Fibroblast of skin of left quadriceps (primary cell): ENCODE measurements at places on chromosomes 7 and 10.

DNA sequence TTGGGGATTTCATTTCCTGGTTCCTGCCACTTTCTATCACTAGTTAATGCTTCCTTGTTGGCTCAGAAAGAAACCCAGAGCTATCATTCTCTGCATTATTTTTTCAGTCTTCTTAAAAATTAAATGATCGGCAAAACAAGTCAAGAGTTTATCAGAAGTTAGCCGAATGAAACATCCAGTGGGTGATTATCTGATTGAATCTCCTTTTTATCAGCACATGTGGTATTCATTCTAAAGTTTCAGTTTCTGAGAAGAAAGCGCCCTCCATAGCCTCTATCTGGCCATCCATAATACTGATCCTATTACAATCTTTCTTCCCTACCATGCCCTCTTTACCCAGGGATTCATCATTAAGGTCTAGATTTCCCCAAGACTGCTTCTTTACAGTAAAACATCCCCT, 71.8 kb downstream of the OSBPL3 start:
- DNase-seq = no peak

DNA sequence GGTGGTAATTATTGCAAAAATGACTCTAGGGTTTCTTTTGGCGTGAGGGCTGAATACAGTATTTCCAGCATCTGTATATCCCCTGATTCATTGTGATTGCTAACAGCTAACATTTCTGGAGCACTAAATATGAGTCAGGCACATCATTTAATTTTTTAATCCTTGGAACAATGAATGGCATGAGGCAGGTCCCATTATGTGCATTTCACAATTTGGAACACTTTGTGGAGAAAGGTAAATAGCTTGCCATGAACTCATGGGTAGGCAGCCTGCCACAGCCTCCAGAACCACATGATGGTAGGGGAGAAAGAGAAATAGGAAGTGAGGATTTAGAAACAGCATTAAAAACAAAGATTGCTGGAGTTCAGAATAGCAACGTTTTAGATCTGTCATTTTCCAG, 1.7 kb downstream of the NPTX2 start:
- no peak for DNase-seq

DNA sequence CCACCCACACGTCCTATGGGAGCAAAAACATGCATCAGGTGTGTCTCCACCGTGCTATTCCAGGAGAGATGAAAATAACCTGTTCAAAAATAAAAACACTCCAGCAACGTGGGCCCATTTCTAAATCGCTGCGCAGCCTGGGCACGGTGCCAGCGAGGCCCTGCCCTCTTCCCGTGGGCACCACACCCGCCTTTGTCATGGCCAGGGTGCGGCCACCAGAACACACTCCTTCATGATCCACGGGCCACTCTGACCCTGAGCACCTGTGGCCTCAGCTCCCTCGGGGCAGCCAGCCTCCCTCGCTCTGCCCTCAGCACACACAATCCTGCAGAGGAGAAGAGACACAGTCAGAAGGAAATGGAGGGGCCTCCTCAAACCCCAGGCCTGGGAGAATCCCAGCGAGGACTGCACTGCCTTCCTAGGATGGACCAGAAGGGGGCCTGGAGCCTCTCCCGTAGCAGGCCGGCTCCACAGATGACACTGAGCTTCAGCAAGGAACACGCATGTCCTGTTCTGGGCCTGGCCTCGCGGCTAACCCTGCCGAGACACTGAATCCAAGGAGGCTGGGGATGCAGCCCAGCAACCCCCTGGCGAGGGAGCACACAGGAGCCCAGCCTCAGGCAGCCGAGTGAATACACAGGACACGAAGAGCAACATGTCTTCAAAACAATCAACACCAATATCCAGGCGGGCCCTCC, 169.0 kb downstream of the MAD1L1 start:
- no peak for DNase-seq

DNA sequence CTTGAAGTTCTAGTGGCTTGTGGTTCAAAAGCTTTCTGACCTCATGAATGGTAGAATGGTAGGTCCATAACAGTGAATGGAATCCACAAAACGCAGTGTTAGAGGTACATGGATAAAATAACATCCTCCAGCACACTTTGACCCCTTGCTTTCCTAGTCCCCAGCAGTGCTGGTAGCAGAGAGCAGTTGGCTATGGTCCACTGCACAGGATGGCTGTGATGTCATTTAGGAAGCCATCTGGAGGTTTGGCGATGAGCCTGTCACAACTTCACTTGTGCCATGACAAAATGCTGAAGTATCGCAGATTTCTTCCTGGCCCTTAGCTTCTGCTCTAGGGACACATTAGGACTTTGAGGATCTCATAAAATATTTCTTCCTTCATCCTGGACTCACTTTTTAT, 300.0 kb upstream of the FZD8 start:
- DNase-seq = no peak

GRCh38 chr10:10526846-10527245, 490.8 kb upstream of the CELF2 start:
- DNase-seq = no peak

- DNase-seq = no peak
Measured at GRCh38 chr10:44376472-44377099, 8.3 kb downstream of the CXCL12 start.

- no peak for DNase-seq
Measured at GRCh38 chr7:121475806-121476205, 79.7 kb upstream of the FAM3C start.

DNA sequence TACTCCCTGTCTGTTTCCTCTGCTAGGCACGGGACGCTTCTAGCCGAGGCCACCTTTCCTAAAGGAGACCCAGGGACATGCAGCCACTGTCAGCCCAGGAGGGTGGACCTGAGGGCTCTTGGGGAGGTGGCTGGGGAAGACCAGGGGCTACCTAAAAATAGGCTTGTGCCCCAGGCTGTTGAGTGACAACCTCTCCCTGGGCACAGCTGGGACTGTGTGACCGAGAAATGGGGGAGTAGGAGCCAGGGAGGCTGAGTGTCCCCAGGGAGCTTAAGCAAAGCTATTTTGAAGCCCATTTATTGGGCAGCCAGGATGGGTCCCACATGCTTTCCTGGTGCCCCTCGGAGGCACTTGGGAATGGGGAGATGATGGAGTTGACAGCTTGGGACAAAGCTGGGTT, 63.8 kb downstream of the CALML3 start:
- DNase-seq = no peak

DNA sequence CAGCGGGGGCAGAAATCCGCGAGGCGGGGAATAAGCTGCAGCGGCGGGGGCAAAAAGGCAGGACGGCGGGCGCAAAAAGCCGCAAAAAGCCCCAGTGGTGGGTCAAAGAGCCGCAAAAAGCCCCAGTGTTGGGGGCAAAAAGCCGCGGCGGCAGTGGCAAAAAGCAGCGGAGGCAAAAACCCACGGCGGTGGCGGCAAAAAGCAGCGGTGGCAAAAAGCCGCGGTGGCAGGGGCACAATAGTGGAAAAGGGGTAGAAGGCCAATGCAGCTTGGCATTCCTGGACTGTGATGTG, 525.3 kb downstream of the ZNF33B start:
- no peak for DNase-seq

- DNase-seq = no peak
Measured at GRCh38 chr7:98211676-98212531, 665 bp downstream of the BHLHA15 start.

DNA sequence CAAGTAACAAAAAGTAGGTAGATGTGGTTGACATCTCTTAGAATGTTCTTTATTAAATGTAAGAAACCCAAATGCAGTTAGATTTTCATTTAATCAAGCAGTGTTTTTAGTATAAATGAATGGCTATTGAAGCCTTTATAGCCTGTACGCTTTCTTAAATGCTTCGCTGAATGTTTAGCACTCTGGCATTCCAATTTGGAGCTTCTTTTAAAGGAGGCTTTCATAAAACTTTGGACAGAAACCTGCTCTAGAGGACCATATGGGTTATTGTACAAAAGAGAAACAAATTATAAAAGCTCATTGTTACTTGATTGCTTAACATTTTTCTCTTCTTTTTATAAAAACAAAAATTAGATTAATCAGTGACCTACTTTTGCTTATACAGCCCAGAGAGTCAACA, 59.5 kb downstream of the KCND2 start:
- no peak for DNase-seq

DNA sequence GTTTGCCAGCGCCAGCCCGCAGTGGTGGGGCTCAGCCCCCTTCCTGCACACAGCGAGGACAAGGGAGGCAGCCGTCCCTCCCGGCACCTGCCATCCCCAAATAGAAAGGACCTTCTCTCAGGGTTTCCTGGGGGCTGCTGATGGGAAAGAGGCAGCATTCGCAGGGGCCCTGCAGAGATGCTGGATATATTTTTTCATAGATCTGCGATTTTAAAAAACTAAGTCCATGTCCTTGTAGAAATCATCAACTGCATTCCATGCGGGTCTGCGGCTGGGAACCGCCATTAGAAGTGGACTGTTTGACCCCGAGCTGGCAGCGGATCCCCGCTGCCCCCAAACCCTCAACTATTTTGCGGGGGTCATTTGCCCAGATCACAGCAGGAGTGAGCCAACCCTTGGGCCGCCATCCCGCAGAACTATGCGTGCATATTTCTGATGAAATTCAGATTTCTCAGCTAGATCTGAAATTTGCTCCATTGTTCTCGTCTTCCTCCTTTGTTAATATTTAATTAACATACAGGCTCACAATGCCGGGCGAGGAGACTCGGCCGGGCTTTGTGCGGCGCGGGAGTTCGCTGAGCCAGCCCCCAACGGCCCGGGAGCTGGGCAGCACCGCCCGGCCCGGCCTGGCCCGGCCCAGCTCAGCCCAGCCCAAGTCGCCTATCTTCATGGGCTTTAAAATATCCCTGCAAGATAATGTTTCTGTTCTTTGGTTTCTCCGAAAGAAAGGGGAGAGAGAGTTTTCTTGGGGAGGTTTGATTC, 2.0 kb downstream of the EN2 start:
- no peak for DNase-seq

- DNase-seq = no peak
Measured at GRCh38 chr7:12647364-12648219, 39.8 kb upstream of the ARL4A start.

- DNase-seq = no peak
Measured at GRCh38 chr10:123011987-123012386, 3.2 kb downstream of the ACADSB start.

DNA sequence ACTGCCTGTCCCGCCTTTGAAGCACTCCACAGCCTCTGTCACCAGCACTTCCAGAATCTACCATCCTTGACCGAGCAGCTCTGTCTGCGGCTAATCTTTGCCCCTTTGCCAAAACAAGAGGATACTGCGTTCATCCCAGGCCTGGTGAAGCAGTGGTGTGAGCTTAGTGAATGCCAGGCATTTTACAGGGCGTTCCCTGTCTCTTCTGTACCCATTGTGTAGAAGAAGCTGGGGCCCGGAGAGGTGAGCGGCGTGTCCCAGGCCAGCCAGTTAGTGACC, 61.2 kb downstream of the C10orf105 start:
- no peak for DNase-seq

DNA sequence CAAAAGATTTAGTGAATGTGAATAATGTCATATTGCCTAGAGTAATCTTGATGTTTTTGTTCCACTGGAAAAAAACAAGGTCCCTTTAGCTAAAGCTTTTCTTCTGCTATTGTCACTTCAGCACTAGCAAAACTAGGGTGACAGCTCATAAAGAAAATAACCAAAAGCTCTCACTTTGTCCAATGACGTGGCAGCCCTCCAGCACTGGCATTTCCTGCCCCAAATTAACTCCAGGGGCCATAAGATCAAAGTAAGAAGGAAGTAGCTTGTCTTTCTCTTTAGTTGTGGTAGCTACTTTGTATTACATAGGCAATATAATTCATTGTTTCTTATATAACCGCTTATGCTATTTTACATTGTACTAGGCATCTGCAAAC, 47.3 kb downstream of the LRRN3 start:
- no peak for DNase-seq

DNA sequence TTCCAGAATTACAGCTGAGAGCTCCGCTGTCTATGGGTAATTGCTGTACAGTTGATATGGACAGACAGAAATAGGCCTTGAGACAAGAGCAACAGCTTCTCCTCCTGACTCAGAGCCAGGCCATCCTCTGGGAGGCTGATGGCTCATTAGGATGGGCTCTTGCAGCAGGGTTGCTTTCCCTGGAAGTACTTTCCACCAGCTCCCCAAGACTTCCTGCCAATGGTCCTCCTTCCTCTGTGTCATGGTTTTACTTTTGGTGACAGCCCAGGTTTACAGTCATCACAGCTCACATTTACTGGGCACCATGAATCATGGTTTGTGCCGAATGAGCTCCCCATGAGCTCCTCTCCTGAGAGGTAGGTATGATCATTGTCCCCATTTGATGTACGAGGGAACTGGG, 131.8 kb downstream of the HECW1 start:
- DNase-seq = no peak

DNA sequence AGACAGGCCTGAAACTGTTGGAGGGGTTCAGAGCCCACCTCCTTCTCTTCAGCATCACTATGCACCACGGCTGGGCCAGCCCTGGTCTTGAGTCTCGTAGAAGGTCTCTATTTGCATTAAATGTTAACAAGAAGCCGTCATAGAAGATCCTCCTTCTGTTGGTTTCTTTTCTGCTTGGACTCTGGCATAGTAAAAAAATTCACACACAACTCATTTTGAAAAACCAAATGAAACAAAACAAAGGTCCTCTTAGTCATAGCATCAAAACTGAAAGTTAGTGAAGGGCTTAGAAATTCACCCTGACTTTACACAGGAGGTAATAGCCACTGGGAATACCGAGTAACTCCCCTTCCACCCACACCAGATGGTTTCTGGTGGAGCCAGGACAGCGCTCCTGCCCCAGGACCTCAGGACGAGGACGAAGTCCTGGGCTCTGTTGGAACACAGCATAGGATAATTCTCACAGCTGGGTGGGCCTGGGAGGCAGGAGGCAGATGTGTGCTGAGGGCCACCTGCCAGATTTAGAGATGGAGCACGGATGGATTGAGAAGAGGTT, 248.4 kb upstream of the KLF6 start:
- DNase-seq = no peak

DNA sequence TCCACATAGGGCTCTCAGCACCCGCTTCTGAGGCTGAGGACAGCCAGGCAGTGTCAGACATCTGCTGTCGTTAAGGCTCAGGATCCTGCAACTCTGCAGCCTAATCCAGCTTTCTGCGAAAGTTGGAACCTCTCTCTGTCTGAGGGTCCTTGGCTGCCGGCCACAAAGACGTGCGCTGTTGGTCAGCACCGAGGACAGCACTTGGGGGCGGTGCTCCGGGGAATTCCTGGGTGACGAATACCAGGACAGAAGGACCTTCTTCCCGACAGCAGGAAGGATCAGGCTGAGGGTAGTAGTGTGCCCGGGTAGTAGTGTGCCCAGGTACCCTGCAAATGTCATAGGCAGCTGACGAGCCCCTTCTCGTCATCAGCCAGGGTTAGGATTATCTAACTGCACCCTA, 16.0 kb upstream of the RASGEF1A start:
- no peak for DNase-seq
